ENCODE measurements at places on chromosomes 7 and 10.

DNA sequence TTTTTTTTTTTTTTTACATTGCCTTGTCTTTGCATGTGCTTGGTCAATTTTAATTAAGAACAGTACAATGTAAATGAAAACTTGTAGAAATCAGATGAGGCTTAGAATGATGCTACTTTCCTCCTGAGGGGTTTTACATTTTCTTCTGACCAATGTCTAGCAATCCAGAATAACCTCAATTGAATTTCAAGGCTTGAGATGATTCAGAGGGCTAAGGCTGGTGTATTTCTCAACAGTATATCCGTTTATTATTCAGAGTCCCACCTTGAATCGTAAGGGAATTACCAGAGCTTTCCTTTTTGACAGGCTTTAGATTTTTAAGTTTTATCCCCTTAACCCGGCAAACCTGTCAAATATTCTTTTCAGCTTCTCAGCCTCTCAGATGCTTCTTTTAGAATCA is 231.2 kb upstream of the STK17A start:
- no peak for DNase-seq

GRCh38 chr7:31816810-31817209 is 129.8 kb downstream of the PPP1R17 start:
- DNase-seq, result no peak

DNA sequence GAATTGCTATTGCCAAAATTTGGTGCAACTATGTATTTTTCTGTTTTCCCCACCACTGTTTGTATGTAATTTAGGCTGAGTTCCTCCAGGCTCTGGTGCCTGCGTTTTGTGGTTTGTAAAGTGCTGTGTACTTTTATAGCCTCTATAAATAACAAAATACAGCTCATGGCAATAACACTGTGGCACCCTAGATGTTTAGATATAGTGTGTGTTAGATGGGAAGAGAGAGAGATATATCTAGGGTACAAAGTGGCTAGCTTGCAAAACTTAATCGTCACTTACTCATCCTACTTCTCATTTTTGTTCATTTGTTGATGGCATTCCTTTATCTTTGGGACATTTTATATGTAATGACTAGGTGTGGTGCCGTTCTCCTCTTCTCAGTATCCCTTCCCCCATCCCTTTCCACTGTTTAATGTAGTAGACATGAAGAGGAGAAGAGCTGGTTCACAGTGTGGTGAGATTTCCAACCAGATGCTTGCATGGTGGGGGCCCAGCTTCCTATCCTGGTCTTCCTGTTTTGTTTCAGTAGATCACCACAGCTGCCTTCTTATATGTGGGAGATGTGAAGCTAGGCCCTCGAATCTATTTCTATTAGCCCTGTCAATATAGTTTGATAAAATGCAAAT is 115.0 kb downstream of the SND1 start:
- DNase-seq, result no peak

DNA sequence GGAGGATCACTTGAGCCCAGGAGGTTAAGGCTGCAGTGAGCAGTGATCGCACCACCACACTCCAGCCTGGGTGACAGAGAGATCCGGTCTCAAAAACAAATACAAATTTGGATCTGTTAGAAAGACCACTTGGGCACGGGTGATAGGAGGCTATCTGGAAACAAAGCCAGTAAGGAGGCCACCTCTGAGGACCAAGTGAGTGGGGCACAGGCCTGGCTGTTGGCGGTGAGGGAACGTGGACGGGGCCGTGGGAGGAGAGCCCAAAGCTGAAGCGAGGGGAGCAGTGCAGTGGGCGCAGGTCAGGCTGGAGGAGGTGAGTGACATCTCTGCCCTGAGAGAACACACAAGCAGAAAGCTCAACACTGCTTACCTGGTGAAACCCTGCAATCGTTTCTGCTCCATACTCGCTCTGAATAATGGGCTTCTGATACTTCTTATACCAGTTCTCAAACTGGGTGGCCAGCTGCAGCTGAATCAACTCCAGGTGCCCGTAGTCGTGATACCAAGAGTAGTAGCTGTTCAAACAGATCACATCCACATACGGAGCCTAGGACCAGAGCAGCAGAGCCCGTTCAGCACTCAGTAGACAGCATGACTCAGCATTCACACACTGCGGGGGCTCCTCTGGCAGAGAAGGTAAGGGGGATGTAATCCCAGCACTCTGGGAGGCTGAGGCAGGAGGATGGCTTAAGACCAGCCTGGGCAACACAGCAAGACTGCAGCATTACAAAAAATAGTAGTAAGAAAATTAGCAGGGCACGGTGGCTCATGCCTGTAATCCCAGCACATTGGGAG is 14.5 kb downstream of the GUSB start:
- no peak for DNase-seq

GRCh38 chr10:3090914-3091787 is 23.8 kb downstream of the PFKP start:
- DNase-seq, result no peak

DNA sequence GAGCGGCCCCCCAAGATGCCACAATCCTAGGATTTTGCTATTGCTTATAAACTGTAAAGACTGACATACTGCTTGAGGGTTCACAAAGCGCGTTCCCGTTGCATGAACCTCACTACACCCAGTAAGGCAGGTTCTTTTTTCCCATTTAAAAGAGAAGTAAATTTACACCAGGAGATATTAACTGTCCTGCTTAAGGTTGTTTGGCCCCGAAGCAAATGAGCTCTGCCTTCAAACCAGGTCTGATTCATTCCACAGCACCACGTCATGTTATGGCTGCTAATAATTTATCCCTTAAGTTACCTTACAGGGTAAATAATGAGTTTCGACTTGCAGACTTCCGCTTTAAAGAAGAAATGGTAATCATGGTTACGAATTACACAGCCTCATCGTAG is 559 bp upstream of the FKBP14 start:
- DNase-seq, result peak; percentile 13

DNA sequence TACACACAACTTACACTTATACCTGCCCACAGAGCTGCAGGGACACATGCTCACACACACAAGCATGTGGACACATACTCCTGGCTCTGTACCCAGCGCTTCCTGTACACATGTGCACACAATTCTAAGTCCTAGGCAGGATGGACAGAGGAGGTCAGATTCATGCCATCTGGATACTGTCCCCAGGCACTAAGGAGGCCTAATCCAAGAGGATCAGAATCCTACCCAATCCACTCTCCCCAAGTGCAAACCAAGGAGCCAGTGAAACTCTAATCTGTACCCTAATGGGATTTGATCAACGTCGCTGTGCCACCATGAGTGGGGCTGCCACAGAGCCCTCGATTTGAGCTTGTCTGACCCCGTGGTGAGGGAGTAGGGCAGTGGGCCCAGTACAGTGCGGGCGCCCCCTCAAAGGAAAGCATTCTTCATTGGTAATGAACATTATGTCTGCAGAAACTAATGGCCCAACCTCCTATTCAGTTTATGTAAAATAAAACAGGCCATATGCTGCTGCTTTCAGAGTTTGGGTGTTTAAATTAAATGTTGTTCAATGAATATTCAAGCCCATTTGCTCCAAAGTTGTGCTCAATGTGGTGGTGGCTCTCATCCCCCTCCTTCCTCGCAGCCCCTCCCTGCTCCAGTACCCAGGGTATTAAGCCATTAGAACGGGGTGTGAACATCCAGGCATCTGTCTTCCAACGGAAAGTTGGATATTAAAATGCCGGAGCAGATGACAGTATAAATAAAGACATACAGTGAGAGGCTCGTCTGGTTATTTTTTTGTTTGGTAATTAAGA is 26.4 kb downstream of the RPS24 start:
- no peak for DNase-seq

GRCh38 chr7:21030237-21030871 is 243.7 kb upstream of the SP8 start:
- DNase-seq, result no peak

DNA sequence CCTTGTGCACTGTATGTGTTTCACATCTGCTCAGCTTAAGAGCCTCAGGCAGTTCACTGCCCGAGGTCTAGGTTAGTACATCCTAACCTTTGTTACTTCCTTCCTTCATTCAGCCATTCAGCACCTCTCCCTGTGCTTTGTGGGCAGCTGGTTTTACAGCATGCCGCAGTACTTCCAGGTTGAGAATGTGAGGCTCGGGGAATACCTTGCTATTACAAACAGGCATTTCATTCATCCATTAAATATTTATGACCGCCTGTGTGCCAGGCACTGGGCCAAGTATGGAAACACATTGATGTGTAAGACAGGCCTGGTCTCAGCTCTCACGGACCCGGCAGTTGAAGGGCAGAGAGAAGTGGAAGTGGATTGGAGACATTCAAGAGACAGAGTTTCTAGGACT is 82.4 kb downstream of the SHH start:
- no peak for DNase-seq

GRCh38 chr10:45354261-45354660 is 19.8 kb upstream of the ALOX5 start:
- DNase-seq, result no peak

- no peak for DNase-seq
Measured at GRCh38 chr10:123729523-123729922, 63.4 kb downstream of the GPR26 start.

GRCh38 chr7:156180451-156181229 is 368.4 kb upstream of the SHH start:
- DNase-seq, result no peak

DNA sequence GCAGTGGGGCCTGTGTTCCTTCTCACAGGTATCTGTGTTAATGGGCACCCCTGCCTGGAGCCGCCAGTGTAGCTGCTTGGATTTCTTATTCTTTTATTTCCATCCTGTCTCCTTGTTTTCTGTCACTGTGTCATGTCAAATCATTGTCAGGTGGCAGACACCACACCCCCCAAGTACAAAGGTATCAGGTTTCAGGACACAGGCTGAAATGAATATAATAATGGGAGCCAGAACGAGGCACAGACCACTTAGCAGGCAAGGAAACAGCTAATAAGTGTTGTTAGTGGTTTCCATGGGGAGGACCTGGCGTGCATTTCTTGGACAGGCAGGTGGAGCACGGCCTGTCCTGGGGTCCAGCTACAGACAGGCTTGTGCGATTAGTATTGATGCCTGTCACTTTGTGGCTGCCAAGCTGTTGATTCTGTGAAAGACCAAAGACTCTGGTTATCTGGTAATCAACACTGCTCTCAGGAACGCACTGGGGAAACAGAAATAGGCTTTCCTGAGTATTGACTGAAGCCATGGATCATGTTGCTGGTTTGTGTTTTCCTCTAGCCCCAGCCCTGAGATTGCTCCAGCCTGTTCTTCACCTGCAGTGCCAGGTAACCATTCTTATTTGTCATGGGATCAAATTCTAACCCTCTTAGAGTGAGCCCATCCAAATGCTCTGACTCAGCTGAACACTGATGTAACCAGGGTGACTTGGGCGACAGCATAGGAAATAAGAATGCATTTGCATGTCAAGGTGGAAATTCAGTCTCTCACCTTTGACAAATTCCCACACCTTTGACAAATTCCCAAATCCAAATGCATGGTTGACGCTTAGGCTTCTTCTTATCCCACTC is 1002.0 kb downstream of the LRMDA start:
- no peak for DNase-seq

GRCh38 chr10:777913-778479 is 88.5 kb upstream of the DIP2C start:
- no peak for DNase-seq

- DNase-seq, result no peak
Measured at GRCh38 chr7:116772926-116773749, 89.2 kb upstream of the CAPZA2 start.

- DNase-seq, result no peak
Measured at GRCh38 chr10:68981074-68981473, 7.5 kb upstream of the KIFBP start.

GRCh38 chr10:101607124-101607523 is 19.0 kb downstream of the DPCD start:
- no peak for DNase-seq

GRCh38 chr7:110179037-110179436 is 911.9 kb upstream of the LRRN3 start:
- DNase-seq, result no peak

DNA sequence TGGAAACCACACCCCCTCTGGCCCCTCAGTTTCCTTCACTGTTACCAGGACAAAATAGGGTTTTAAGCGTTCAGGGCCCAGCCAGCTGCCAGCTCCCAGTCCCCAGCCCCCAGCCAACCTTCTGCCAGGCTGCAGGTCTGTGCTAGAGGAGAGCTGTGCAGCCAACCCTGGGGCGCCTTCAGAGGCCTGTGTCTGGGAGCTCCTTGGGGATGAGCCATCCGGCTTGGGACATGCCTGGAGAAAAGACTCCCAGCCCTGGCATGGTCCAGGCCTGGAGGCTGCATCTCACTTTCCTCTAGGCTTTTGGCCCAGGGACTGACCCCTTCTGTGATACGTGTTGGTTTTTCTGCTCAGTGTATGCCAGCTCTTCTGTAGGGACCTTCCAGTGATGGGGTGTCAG is 487.6 kb upstream of the MGMT start:
- DNase-seq, result no peak

DNA sequence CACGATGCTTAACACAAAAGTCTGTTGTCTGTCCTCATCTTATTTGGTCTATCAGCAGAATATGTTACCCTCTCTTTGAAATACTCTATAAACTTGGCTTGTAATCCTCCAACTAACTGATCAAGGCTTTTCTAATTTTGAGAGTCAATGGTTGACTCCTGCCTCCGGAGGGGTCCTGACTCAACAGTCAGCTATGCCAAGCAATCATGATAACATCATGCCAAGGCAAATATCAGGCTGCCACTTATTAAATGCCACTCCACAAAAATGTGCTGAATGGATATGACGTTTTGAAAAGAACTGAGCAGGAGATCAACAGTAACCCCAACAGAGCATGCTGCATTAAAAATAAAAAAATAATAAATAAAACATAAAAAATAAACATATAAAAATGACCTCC is 116.1 kb downstream of the PARD3 start:
- DNase-seq, result no peak
